ENCODE measurements at places on chromosomes 11 and 22. TPM values are rescaled to one million over a fixed set of nuclear protein-coding genes. Genes with fewer than 3 reads are reported as not detected.

DNA sequence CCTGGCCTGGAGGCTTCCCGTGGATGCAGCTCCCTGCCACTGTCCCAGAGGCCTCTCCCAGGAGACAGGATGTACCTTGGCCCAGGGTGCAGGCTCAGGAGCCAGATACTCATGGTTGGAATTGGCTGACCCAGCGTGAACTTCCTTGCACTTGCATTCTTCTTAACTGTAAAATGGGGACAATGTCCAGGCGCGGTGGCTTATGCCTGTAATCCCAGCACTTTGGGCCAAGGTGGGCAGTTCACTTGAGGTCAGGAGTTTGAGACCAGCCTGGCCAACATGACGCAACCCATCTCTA, 20.1 kb upstream of the ST3GAL4 start:
- no peak for DNase-seq
- peaks cover 13% of the 10 kb centered on the region for H3K27me3 ChIP-seq
- H3K4me1 ChIP-seq, result peaks cover 58% of the 10 kb centered on the region
- H3K36me3 ChIP-seq, result no peaks in the 10 kb centered on the region

DNA sequence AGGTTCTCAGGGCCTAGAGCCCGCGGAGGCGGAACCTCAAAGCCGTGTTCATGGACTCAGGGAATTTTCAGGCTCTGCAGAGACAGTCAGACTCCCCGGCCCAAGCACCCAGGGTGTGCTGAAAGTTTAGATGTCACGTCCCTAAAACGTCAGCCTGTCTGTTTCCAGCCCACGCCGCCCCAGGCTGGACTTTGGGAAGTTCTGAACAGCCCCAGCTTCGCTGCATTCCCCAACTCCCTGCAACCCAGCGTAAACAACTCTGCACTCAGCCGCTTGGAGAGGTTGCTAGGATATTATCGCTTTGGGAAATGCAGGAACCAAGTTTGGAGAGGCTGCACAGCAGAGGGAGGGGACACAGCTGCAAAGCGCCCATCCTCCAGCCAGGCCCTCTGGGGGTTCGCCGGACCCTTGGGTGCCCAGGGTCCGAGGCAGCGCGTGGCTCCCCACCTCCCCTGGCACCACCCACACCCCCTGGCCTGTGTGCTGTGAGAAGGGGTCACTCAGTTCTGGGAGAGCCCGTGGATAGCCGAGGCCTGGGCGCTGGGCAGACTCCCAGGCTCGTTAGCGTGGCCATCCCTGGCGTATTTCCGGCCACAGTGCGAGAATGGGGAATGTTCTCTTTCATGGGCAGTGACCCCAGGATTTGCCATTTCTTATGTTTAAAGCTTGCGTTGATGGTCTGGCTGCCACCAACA, 120.5 kb upstream of the FGF3 start:
- no peak for DNase-seq
- no peaks in the 10 kb centered on the region for H3K4me1 ChIP-seq
- H3K4me3 ChIP-seq, result no peak overlapping the region
- no peaks in the 10 kb centered on the region for H3K36me3 ChIP-seq
- H3K27me3 ChIP-seq, result peaks cover 2% of the 10 kb centered on the region

GATD1 gene
- 36.5 TPM for total RNA-seq

DNA sequence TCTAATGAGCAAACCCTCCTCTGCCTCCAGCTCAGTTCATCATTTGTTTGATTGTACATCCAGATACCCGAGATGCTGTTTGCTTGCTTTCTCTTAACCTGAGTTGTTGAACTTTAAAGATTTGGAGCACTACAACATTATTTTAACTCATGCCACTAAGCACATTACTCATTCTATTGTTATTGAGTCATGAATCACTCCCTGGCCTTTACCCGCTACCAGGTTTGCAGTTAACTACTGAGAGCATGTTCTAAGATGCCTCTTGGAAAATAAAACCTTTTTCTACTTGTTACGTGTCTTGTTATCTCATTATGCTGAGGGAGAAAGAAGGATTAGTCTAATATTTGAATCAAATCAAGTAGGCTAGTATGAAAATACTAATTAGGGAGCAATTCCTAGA, 720.6 kb upstream of the ANO5 start:
- no peak for DNase-seq
- no peaks in the 10 kb centered on the region for H3K27me3 ChIP-seq

GRCh38 chr11:71307811-71308645, 55.7 kb upstream of the SHANK2 start:
- no peaks in the 10 kb centered on the region for H3K4me1 ChIP-seq
- no peak overlapping the region for H3K4me3 ChIP-seq
- no peak overlapping the region for H3K27ac ChIP-seq
- H3K27me3 ChIP-seq, result peaks cover 5% of the 10 kb centered on the region

PDE3B gene
- total RNA-seq, result 4.0 TPM

DNA sequence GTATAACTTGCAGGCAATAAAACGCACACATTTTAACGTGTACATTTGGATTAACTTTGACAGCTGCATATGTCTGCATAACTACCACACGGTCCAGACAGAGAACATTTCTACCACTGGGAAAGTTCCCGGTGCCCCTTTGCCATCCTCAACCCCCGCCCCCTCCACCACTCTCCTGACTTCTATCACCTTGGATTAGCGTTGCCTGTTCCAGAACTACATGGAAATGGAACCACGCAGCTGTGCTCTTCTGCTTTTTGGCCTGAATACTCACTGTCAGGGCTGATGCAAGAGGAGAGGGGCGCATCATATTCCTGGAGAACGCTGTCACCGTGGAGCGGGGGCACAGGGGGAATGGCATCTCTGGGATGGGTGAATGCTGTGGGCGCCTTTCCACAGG, 62.1 kb downstream of the LRP5 start:
- H3K36me3 ChIP-seq, result peaks cover 22% of the 10 kb centered on the region
- no peak overlapping the region for H3K27ac ChIP-seq
- H3K4me1 ChIP-seq, result peaks cover 32% of the 10 kb centered on the region
- H3K27me3 ChIP-seq, result peaks cover 18% of the 10 kb centered on the region
- no peak for DNase-seq

GRCh38 chr11:35588627-35589026, 29.6 kb upstream of the FJX1 start:
- no peak overlapping the region for H3K4me3 ChIP-seq
- peaks cover 4% of the 10 kb centered on the region for H3K27me3 ChIP-seq
- peaks cover 3% of the 10 kb centered on the region for H3K36me3 ChIP-seq

- H3K27ac ChIP-seq, result no peak overlapping the region
- no peak for DNase-seq
- no peaks in the 10 kb centered on the region for H3K36me3 ChIP-seq
- no peak overlapping the region for H3K4me3 ChIP-seq
Observed at GRCh38 chr11:19789835-19790710, 77.4 kb downstream of the NAV2 start.

GRCh38 chr11:130426837-130427341, 1.5 kb downstream of the ADAMTS8 start:
- H3K27me3 ChIP-seq, result peaks cover 23% of the 10 kb centered on the region
- no peaks in the 10 kb centered on the region for H3K36me3 ChIP-seq
- DNase-seq, result no peak
- peak overlapping the region; percentile 76 for H3K4me3 ChIP-seq
- H3K27ac ChIP-seq, result no peak overlapping the region

GRCh38 chr11:47904808-47905207, 56.7 kb upstream of the NUP160 start:
- no peak overlapping the region for H3K4me3 ChIP-seq
- peaks cover 2% of the 10 kb centered on the region for H3K27me3 ChIP-seq
- DNase-seq, result no peak
- H3K36me3 ChIP-seq, result no peaks in the 10 kb centered on the region
- H3K27ac ChIP-seq, result no peak overlapping the region

MIAT gene
- total RNA-seq, result 1.2 TPM

GRCh38 chr11:4465407-4465806, 16.3 kb downstream of the OR52K2 start:
- no peak for DNase-seq
- no peak overlapping the region for H3K27ac ChIP-seq
- no peaks in the 10 kb centered on the region for H3K27me3 ChIP-seq
- no peaks in the 10 kb centered on the region for H3K4me1 ChIP-seq

DNA sequence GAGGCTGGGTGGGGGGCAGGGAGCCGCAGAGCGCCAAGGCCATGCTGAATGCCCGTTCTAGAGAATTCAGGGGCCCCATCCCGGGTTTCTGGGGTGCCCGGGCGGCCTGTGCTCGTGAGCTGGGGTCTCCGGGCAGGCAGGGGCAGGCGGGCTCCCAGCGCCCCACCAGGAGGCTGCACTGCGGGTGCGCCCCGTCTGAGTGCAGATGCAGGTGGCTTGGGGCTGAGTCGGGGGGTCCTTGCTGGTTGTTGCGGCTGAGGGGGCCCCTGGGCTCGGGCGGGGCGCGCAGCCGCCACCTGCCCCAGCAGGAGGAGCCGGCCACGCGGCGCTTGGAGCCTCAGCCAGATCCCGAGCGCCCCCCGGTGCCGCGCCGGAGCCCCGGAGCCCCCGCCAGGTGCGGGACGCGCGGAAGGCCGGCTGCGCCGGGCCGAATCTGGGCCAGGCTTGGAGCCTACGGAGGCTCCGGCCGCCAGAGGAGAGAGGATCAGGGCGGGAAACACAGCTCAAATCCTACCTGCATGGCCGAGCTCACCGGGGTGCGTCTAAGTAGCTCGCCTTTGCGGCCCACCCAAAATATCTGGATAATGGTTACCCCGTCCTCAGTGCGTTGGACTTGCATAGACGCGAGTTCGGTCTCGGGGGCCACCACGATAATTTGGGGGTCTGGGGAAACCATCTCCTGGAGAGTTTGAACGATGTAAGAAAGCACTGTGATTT, 590 bp upstream of the IGF2 start:
- no peak overlapping the region for H3K27ac ChIP-seq
- H3K27me3 ChIP-seq, result peaks cover 30% of the 10 kb centered on the region
- no peaks in the 10 kb centered on the region for H3K36me3 ChIP-seq
- DNase-seq, result no peak
- no peak overlapping the region for H3K4me3 ChIP-seq
- peaks cover 3% of the 10 kb centered on the region for H3K4me1 ChIP-seq

FAU gene
- 998 TPM for total RNA-seq
